Trophoblast cell (in vitro differentiated cells and primary cell): ENCODE measurements at places on chromosomes 3 and 15.

- DNase-seq: no peak
These were observed at the start of gene ZBED2 for GRCh38 chr3:111595232-111595631. TSS of gene ZBED2 (minus strand) at chr3:111595346. CDS start at chr3:111594201, 1,145 bp downstream.

DNA sequence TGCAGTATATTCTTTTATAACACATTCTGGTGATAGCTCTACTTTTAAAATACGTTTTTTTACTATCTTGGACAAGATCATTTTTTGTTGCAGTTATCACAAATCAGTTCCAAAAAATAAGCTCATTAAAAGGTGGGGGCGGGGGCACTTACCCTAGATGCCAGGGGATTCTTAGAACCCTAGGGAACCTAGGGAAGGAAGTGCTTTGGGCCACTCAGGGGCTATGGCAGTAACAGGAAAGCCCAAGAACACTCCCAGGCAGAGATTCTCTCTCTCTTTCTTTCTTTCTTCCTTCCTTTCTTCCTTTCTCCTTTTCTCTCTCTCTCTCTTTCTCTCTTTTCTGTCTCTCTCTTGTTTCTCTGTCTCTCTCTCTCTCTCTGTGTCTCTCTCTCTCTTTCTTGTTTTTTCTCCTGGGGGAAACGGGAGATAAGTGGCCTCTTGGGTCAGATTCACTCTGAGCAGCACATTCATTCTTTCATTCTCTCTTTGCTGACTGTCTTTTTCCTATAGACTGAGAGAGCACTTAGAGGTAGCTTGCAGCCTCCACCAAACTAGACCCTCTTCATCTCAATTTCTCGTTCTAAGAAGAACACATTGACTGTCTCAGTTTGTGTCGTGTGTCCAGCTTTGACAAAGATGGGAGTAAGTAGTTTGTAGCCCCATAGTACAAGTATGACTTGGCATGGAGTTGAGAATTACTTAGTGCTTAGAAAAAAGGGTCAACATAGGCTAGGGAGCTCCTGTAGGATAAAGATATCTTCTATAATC lies 16.6 kb downstream of the SCAANT1 start:
- no peak for DNase-seq

DNA sequence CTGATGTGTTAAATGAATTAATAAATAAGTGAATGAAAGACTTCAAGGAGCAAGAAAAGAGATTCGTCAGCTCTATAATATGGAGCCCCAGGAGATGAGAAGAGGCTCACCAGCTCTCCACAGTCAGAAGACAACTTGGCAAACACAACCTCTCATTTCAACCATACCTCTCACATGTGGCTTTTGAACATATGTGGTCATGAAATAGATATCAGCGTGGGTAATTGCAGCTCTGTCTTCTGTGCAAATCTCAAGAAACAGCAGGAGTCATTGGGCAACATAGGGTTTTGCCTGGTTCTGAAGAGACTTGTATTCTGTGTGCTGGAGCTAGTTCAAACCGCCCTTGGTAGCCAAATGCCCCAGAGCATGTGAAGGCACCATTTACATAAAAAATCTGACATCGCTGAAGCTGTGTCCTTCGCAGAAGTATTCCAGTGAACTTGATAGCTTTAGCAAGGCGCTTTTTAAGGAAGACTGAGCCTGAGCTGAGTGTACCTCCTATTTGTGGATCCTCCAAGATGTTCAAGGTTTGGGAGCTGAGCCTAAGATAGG lies 8.4 kb downstream of the CX3CR1 start:
- no peak for DNase-seq

DNA sequence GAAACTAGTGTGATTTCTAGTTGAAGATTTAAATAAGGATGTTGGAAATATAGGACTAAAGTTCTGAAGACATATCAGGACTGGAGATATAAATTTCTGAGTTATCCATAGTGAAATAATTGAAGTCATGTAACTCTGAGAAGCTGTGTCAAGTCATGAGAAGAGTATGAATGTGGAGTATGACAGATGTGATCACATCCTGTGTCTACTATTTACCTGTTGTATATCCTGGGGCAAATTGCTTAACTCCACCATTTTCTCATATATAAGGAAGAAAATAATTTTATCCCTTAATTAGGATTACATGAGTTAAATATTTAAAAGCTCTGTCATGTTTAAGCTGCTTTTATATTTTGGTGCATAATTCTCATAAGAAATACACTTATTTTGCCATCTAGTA lies 350.3 kb downstream of the ZBTB20 start:
- DNase-seq: no peak

GRCh38 chr3:64046996-64047594 lies 23.8 kb upstream of the PSMD6 start:
- no peak for DNase-seq

GRCh38 chr15:64782751-64783150 lies 7.4 kb upstream of the RBPMS2 start:
- no peak for DNase-seq

- DNase-seq: no peak
These were observed 13.4 kb upstream of the SELENOT start for GRCh38 chr3:150589759-150590158.

- no peak for DNase-seq
These were observed 177.5 kb upstream of the ICE2 start for GRCh38 chr15:60656481-60656880.

- DNase-seq: no peak
These were observed 113.7 kb downstream of the ATG7 start for GRCh38 chr3:11385891-11386290.

GRCh38 chr15:73239564-73240215 lies 129.1 kb downstream of the HCN4 start:
- no peak for DNase-seq

- no peak for DNase-seq
These were observed 232.0 kb upstream of the HES1 start for GRCh38 chr3:193903966-193904365.

- DNase-seq: peak; percentile 62
These were observed 17.6 kb upstream of the CCDC174 start for GRCh38 chr3:14633819-14634424.

DNA sequence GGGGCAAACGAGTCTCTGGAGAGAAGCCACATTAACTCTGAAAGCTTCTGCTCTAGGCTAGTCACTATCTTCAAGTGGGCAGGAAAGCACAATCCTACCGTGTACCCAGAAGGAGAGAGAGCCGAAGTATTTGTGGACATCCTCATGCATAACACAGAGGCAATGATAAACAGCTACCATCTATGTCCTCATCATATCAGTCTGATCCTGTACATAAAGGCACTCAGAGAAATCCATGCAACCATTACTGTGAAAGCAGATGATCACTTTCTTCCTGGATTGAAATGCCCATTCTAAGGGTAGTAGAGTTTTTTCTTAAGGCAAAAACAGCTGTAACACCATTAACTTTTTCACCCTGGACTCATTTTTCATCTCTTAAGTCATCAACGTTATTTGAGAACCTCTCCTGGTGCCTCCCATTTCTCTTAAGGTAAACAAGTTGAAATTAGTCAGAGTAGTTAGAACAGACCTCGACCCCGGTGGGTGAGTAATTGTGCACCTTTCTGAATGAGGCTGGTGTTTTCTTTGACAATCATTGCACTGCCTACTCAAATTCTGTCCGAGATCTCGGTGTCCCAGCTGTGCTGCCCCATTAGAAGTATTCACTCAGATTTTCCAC lies 327.4 kb downstream of the SHQ1 start:
- DNase-seq: no peak

DNA sequence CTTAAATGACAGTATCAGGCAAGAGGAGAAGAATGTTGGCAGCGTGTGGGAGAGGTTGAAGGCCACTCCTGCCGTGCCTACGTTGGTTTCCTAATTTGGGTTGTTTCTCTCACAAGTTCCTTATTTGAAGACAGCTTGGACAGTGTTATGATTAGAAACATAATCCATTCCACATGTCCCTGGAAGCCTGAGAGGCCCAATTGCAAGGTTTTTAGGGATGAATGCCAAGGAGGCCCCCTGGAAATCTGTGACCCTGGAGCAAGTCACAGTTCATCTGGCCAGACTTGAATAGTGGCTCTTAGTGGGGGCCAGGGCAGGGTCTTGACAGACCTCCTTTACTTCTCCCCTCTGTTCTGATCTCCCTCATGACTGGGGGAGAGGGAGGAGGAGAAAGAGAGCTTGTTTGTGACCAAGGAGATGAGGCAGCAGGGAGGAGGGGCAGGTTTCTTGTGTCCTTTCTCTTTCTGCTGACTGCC lies 584.4 kb upstream of the TBL1XR1 start:
- no peak for DNase-seq
